Cerebellum (tissue), 4 donors: ENCODE measurements at places on chromosomes 3 and 15. TPM values are rescaled to one million over a fixed set of nuclear protein-coding genes. Genes with fewer than 3 reads are reported as not detected.

ADGRG7 gene
- not detected for total RNA-seq

NDN gene
- 76.3 TPM for total RNA-seq

SHC4 gene
- total RNA-seq, result 9.5 TPM

LRRFIP2 gene
- 77.3 TPM for total RNA-seq

PLAAT1 gene
- total RNA-seq, result 6.1 TPM

CCRL2 gene
- 0.36 TPM for total RNA-seq

FAM219B gene
- 53.6 TPM for total RNA-seq

ADAMTSL3 gene
- total RNA-seq, result 1.4 TPM

RPL29 gene
- 334 TPM for total RNA-seq

CADM2 gene
- total RNA-seq, result 74.3 TPM

SAMD7 gene
- not detected for total RNA-seq

DNA sequence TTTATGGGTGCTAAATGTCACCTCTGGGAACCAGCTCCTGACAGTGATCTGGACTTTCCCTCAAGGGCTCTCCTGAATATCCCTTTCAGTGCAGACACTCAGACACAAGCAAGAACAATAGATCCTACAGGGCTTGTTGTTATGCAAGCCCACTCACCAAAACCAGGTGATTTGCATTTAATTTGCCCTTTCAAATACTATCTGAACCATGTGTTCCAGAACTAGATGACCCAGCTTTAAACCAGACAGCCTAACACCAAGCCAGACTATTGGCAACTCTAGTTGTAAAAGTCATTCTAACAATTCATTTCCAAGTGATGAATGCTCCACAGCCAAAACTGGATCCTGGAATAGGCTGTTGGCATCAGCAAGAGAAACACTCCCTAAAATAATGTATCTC is 5.6 kb upstream of the ATP8B4 start:
- DNase-seq, result no peak

GRCh38 chr3:175896655-175897054 is 1037.5 kb downstream of the NAALADL2 start:
- DNase-seq, result no peak

GRCh38 chr3:48190911-48191310 is 2.7 kb upstream of the CDC25A start:
- no peak for DNase-seq

- no peak for DNase-seq
These were observed 2.6 kb downstream of the CLDN1 start for GRCh38 chr3:190319660-190320059.

DNA sequence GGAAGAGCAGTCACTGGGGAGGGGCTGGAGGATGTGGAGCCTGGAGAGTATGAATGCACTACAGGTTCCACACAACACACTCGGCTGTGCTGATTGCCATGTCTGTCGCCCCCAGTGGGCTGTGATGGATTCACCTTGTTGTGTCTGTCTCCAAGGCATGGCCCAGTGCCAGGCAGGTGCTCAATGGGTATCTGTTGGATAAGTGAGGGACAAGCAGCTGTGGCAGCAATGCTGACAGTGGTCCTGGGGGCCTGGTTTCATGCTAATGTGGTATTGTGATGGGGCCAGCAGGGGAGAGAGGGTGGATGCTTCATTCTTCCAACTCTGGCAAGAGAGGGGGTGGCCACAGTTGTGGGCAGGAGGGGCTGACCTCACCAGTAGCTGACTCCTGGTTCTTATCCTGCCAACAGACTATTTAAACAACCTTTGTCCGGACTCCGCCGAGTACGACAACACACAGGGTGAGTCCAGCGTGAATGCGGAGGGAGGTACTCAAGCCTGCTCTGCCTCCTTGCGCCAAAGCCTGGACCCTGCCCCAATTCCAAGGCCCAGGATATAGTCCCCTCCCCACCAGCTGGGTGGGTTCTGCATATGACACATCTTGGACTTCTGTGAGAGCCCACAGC is 47.3 kb upstream of the NR2C2 start:
- no peak for DNase-seq

- DNase-seq, result no peak
These were observed 367.6 kb upstream of the NDN start for GRCh38 chr15:24054547-24055245.

- DNase-seq, result no peak
These were observed 8.4 kb upstream of the SPESP1 start for GRCh38 chr15:68921926-68922325.

DNA sequence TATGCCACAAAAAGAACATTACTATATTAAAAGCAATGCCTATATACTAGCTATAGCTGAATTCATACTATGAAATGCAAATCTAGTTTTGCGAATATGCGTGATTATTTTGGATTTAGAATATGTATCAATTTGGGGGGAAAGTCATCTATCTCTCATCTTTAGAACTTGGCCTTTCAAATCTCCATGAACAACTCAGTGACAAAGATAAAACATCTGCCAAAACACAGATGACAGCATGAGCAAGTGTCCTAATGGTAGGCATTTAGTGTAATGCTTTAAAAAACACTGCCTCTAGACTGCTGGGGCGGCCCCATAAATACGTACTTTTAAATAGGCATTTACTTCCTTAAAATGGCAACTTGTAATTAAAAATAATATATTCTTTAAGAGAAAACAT is 2.7 kb downstream of the CD47 start:
- no peak for DNase-seq

- DNase-seq, result no peak
These were observed 70.3 kb downstream of the MYLK start for GRCh38 chr3:123813876-123814275.

- DNase-seq, result no peak
These were observed 189.0 kb downstream of the STT3B start for GRCh38 chr3:31721676-31722075.

DNA sequence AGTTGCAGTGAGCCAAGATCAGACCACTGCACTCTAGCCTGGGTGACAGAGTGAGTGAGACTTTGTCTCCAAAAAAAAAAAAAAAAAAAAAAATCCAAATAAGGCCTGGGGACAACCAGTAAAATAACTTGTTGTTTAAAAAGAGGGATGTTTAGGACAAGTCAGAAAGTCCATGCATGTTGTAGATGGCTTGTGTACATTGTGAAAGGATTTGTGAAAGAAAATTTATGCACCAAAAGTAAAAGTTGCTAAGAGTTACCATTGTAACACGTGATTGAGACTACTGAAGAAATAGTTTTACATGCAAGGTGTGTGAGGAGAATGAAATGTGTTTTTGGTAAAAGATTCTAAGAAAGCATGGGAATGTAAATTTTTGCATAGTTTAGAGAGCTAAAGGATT is 35.7 kb upstream of the SEC61A1 start:
- DNase-seq, result no peak

- DNase-seq, result no peak
These were observed 232.6 kb upstream of the CHRM5 start for GRCh38 chr15:33735637-33736247.

DNA sequence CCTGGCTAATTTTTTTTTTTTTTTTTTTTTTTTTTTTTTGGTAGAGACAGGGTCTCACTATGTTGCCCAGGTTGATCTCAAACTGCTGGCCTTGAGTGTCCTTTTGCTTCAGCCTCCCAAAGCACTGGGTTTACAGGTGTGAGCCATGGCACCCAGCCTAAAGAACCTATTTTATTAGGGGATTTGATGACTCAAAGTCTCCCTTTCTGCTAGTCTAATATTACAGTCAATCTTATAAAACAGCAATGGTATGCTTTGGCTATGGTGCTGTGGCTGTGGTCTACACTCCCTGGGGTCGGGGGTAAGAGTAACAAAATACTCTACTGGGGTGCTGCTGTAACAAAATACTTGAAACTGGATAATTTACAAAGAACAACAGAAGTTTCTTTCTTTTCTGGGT is 44.8 kb downstream of the ZNF589 start:
- no peak for DNase-seq

DNA sequence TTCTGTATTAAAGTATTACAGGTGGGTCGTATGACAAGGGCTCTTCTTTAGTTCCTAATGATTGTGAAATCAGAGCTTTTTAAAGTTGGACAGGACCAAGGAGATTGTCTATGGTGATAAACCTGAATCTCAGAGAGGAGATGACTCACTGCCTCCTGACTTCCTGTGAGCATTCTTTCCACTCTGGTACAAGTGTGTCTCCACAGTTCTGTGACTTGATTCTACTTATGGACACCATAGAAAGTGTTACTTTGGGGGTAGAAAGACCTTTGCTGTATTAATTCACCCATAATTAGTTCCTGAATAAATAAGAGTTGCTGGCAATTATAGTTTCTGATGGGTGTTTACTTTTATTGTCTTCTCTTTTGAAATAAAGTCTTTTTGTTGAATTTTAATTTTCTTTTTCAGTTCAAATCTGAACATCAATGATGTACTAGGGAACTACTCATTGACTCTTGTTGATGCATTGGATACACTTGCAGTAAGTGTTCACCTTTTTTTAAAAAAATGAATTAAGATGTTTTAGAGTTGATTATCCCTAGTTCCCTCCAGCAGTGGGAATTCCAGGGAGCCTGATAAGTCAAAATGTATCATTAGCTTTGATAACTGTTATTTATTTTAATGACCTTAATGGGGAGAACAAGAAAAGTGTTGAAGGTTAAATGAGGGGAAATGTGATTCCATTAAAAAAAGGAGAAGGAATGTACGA is 7.4 kb downstream of the EDEM1 start:
- DNase-seq, result no peak

- no peak for DNase-seq
These were observed 60.1 kb upstream of the OSTN start for GRCh38 chr3:191138937-191139336.

GRCh38 chr3:194514626-194515025 is 27.8 kb upstream of the ATP13A3 start:
- DNase-seq, result no peak

DNA sequence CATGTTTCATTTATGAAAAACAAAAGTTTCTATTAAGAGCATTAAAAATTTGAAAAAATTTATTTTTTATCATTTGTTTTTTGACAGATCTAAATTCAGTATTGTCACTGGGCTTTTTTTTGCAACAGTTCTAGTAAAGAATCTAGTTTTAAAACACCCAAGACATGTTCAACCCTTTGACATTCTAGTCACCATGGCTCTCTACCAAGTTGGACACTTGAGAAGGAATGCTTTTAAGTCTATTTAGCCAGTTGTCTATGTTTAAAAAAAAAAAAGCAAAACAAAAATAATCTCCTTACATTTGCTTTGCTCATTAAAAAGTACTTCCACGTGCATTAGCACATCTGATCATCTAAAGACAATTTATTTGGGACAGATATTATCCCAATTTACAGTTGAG is 417.5 kb downstream of the RSL24D1 start:
- no peak for DNase-seq

DNA sequence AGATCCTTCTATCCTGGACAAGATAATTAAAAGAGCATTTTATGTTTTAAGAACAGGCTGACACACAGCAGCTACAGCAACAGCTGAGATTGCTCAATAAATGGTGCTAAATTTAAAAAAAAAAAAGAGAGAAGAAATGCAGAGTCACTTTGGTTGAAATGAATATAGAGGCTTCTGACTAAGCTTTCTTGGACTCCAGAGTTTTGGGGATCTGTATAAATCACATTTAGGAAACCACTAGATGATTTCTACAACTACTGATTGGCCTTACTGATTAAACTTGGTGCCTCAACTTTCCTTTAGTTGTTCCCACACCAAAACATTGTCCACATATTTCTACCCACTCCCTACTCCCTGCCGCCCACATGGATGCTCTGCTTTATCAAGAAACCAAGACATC is 132.9 kb upstream of the ZBTB20 start:
- DNase-seq, result no peak

GRCh38 chr15:99247062-99247461 is 2.3 kb downstream of the TTC23 start:
- DNase-seq, result no peak

GRCh38 chr3:97940034-97940433 is 32.2 kb downstream of the RIOX2 start:
- DNase-seq, result no peak

DNA sequence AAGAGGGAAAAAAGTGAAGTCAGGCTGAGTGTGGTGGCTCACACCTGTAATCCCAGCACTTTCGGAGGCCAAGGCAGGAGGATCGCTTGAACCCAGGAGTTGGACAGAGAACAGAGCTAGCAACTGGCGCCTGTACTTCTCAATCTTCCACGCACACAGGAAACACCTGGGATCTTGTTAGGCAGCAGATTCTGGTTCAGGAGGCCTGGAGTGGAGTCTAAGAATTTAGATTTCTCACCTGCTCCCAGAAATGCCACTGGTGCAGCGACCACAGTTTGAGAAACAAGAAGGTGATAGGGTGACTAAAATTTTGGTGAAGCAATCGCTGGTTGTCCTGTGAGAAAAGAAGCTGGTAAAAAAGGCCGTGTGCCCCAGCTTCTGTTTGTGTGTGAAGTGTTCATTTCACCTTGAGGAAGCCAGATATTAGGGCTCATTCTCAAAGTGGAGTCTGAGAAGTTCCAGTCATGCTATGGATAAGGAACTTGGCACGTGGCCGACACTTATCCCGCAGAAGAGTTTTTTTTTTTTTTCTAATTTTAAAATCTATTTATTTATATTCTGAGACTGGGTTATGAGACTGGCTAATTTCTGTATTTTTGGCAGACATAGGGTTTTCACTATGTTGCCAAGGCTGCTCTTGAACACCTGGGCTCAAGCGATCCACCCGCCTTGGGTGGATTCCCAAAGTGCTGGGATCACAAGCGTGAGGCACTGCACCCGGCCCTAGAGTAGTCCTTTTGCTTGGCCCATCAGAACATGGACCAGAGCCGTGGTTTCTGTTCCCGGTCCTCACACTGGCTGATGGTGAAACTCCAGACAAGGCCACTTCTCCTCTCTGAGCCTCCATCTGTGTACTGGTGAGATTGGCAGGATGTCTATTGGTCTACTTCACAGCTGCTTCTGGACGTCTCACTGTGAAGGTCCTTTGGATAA is 324.6 kb upstream of the PROK2 start:
- no peak for DNase-seq

- no peak for DNase-seq
These were observed 34.9 kb upstream of the ALDH1A3 start for GRCh38 chr15:100844778-100845177.

GRCh38 chr3:141303481-141304223 is 64.7 kb upstream of the ZBTB38 start:
- peak; percentile 73 for DNase-seq

DNA sequence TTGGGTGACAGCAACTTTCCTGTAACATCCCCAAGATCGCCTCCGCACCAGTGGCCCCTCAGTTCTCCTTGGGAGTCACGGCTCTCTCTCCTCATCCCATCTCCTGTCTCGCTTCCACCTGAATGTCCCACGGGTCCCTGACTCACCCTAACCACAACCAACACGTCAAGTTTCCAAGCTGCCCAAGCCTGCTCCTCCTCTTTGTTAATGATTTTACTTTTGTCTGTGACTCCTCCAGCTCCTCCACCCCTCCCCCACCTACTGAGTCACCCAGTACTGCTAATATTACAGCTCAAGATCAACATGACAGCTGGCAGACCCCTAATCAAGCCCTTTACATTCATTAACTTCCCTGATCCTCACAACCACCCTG is 39.3 kb downstream of the BDH1 start:
- no peak for DNase-seq

- no peak for DNase-seq
These were observed 159.4 kb upstream of the SMAD3 start for GRCh38 chr15:66905954-66906353.

DNA sequence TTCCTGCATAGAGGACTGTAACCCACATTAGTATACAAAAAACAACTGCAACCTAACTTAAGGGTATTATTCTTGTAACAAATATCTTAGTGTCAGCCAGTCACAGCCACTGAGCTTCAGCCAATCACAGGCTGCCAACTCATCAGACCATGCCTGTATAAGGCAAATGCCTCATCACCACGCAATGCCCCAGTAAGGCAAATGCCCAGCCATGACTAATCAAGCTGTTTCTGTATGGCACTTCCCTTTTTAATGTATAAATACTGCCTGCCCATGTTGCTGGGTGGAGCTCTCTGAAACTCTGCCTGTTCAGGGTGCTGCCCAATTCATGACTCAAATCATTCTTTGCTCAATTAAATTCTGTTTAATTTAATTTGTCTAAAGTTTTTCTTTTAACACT is 18.4 kb upstream of the GABRA5 start:
- DNase-seq, result no peak
